ENCODE measurements at places on chromosomes 13 and 19. TPM values are rescaled to one million over a fixed set of nuclear protein-coding genes. Genes with fewer than 3 reads are reported as not detected.

EXOC3L2 gene
- 0.42 TPM for total RNA-seq

DNA sequence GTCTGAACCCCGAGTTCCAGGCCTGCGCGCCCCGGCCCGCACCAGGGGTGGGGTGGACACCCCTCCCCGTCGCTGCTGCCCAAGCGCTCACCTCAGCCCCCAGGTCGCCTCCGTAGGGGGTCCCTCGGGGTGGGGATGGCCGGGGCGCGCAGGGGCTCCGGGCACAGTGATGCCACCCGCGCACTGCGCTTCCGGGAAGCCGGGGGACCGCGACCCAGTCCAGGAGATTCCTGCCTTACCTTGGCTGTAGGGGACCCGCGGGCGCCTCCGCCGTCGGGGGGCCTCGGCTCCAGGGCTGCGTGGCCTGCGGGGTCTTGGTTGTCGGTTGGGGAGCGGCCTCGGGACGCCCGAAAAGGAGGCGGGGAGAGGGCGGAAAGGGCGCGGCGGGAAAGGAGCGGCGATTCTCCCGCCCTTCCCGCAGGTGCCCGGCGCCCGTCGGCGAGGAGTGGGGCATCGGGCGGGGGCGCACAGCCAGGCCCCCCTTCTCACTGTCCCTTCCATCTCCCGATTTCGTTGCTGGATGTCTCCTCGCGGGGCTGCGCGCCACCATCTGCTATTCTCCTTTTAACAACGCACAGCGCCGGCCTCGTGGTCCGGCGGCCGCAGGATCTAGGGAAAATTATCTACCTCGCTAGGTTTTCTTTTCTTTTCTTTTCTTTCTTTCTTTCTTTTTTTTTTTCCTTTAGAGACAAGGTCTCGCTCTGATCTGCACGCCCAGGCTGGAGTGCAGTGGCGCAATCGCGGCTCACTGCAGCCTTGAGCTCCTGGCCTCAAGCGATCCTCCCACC lies at the start of gene KEAP1:
TSS of gene KEAP1 (minus strand) at position 355 of the 788 bp plus-strand sequence. CDS start 3,323 bp downstream, outside the sequence.
- H3K36me3 ChIP-seq: peaks cover 12% of the 10 kb centered on the region
- peak within 1 kb of the TSS; percentile 87 for H3K4me3 ChIP-seq
- peak; percentile 60 for DNase-seq

ANKLE1 gene
- 1.6 TPM for total RNA-seq

GRCh38 chr13:47111499-47111898 lies 214.6 kb upstream of the HTR2A start:
- H3K27me3 ChIP-seq: no peaks in the 10 kb centered on the region
- no peaks in the 10 kb centered on the region for H3K4me1 ChIP-seq
- no peak for DNase-seq
- H3K27ac ChIP-seq: no peak overlapping the region
- no peaks in the 10 kb centered on the region for H3K36me3 ChIP-seq

DNA sequence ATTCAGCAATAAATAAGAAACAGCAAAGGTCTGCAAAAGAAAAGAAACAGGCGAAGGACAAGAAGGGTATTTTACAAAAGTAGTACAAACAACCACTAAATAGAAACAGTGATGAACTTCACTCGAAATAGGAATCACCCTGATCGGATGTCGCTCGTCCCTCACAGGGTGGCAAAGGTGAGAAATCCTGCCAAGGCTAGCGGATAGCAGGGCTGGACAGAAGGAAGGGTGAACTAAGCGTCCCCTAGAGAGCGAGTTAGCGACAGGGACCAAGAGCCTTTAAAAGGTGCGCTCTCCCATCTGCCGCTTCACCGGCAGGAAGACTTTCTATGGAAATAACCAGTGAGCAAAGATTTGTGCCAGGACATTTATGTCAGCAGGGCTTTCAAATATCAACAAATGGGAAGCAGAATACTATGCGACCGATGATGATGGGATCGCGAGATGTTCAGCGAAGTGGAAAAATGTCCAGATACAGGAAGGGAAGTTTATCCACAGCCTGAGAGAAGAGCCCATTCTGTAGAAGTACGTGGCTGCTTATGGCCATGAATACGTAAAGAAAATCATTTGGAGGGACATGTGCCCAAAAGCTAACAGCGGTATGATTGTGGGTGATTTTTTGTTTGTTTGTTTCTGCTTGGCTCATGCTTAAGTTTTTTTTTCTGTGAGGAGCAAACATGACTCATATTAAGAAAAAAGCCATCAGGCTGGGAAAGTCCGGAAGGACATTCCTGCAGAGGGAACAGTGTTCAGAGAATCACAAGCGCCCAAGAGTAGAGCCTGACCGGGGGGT lies 18.9 kb downstream of the ELAVL1 start:
- H3K27ac ChIP-seq: no peak overlapping the region
- no peak for DNase-seq
- H3K36me3 ChIP-seq: peaks cover 91% of the 10 kb centered on the region

- peaks cover 37% of the 10 kb centered on the region for H3K4me1 ChIP-seq
- H3K4me3 ChIP-seq: peak within 1 kb of the TSS; percentile 84
- H3K36me3 ChIP-seq: peaks cover 22% of the 10 kb centered on the region
- DNase-seq: peak; percentile 83
- H3K27me3 ChIP-seq: no peaks in the 10 kb centered on the region
- H3K27ac ChIP-seq: peak within 1 kb of the TSS; percentile 88
Measured at GRCh38 chr19:54364775-54365257, at the start of gene LAIR1. Gene LAIR1 (minus strand): TSS chr19:54364931. CDS start chr19:54364804, 127 bp downstream.

DNA sequence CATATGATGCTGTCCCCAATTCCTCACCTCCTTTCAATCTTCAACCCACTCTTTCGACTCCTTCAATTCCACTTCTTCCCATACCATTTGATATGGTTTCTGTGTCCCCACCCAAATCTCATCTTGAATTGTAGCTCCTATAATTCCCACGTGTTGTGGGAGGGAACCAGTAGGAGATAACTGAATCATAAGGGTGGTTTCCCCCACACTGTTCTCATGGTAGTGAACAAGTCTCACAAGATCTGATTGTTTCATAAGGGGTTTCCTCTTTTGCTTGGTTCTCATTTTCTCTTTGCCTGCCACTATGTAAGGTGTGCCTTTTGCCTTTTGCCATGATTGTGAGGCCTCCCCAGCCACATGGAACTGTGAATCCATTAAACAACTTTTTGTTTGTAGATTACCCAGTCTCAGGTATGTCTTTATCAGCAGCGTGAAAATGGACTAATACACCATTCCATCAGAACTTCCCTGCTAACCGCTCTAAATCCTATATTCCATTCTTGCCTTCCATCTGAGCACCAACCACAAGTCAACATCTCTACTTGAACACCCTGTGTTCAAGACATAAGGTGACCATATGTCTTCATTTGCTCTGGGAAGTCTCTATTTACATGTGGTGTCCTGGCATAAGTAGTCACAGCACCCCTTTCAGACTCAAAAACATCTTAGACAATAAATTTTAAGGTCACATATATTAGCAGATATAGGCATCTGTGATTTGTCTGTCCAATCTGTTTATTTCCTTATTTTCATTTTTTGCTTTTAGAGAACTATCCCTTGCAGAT lies 122.9 kb downstream of the TSHZ3 start:
- H3K27me3 ChIP-seq: no peaks in the 10 kb centered on the region
- no peaks in the 10 kb centered on the region for H3K36me3 ChIP-seq
- H3K4me1 ChIP-seq: no peaks in the 10 kb centered on the region
- no peak for DNase-seq

- no peak overlapping the region for H3K4me3 ChIP-seq
- no peaks in the 10 kb centered on the region for H3K4me1 ChIP-seq
- H3K27ac ChIP-seq: no peak overlapping the region
- no peaks in the 10 kb centered on the region for H3K27me3 ChIP-seq
- no peaks in the 10 kb centered on the region for H3K36me3 ChIP-seq
- peak; percentile 2 for DNase-seq
Measured at GRCh38 chr13:61880578-61881283, 465.1 kb upstream of the PCDH20 start.

DNA sequence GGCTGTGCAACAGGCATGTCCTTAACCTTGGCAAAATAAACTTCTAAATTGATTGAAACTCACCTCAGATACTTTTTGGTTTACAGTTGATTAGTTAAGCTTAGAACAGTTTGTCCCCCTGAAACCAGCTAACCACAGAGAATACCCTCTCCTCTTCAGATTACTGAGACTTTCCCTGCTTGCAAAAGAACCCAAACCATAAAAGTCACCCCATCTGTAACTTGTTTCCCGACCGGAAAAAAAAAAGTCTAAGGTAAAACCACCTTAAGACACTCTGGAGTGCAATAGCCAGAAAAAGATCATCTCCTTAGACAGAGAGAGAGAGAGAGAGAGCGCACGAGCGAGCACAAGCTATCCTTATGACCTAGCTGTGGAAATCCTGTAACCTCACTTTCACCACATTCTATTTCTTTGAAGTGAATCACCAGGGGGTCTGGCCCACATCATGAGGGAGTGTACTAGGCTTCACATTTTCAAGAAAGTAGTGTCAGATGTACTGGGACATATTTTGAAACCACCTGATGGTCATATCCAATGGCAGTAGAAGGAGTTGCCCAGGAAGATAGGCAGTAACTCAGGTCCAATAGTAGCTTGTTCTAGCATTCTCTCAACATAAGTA lies 11.1 kb upstream of the GTF2F2 start:
- H3K4me1 ChIP-seq: no peaks in the 10 kb centered on the region
- H3K36me3 ChIP-seq: no peaks in the 10 kb centered on the region
- no peak overlapping the region for H3K27ac ChIP-seq

GRCh38 chr13:52010890-52011631 lies at the start of gene ATP7B:
Gene ATP7B (minus strand): TSS chr13:52011450. CDS start chr13:52011337, 113 bp downstream.
- peak within 1 kb of the TSS; percentile 67 for H3K4me3 ChIP-seq
- peaks cover 41% of the 10 kb centered on the region for H3K27me3 ChIP-seq
- peaks cover 8% of the 10 kb centered on the region for H3K4me1 ChIP-seq
- peak within 1 kb of the TSS; percentile 78 for H3K27ac ChIP-seq
- H3K36me3 ChIP-seq: no peaks in the 10 kb centered on the region

CABP5 gene
- not detected for total RNA-seq

GRCh38 chr13:99432609-99433542 lies 68.4 kb upstream of the TM9SF2 start:
- no peak for DNase-seq
- peak overlapping the region; percentile 39 for H3K27ac ChIP-seq
- H3K4me1 ChIP-seq: peaks cover 25% of the 10 kb centered on the region
- H3K27me3 ChIP-seq: no peaks in the 10 kb centered on the region

C19orf73 gene
- 2.7 TPM for total RNA-seq

DNA sequence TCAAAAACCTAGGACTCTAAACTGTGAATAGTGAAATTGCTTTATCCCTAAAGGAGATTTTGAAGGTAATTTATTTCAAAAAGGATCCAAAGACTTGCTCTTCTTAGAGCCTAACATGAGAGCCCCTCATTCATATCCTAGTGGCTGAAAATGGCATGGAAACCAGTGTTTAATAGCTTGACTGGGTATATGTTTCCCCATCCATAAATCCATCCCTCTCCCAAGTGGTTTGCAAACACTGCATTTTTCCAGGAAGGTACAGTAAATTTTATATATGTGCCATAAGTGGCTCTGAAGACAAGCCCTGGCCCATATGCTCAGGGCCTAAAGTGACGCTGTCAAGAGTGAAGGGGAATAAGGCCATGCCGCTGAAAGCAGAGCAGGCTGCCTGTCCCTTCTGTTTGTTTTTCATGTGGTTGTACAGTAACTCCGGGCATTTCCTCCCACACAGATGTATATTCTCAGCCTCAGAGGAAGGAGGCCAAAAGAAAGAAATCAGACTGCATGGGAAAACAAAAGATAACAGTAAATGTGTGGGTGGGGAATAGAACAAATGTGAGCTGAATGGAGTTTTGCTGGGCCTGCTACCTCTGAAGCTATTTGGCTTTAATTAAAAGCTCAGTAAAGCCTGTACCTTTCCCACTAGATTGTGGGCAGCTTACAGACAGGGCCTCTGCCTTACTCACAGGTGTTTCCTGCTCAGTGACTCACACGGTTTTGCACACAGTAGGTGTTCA lies 181.9 kb downstream of the PCDH9 start:
- peak overlapping the region; percentile 79 for H3K27ac ChIP-seq
- H3K36me3 ChIP-seq: no peaks in the 10 kb centered on the region
- H3K27me3 ChIP-seq: no peaks in the 10 kb centered on the region
- DNase-seq: peak; percentile 41
- peaks cover 10% of the 10 kb centered on the region for H3K4me1 ChIP-seq

GRCh38 chr19:1131718-1132551 lies 28.1 kb downstream of the GPX4 start:
- H3K27me3 ChIP-seq: peaks cover 40% of the 10 kb centered on the region
- H3K36me3 ChIP-seq: peaks cover 15% of the 10 kb centered on the region
- peak; percentile 85 for DNase-seq
- H3K4me3 ChIP-seq: peak overlapping the region; percentile 44
- H3K27ac ChIP-seq: peak overlapping the region; percentile 59

GRCh38 chr13:91247768-91248167 lies 99.7 kb upstream of the MIR17HG start:
- H3K36me3 ChIP-seq: no peaks in the 10 kb centered on the region
- DNase-seq: no peak
- H3K4me3 ChIP-seq: no peak overlapping the region
- no peak overlapping the region for H3K27ac ChIP-seq
- H3K27me3 ChIP-seq: no peaks in the 10 kb centered on the region

ZNF208 gene
- 0.14 TPM for total RNA-seq

DNA sequence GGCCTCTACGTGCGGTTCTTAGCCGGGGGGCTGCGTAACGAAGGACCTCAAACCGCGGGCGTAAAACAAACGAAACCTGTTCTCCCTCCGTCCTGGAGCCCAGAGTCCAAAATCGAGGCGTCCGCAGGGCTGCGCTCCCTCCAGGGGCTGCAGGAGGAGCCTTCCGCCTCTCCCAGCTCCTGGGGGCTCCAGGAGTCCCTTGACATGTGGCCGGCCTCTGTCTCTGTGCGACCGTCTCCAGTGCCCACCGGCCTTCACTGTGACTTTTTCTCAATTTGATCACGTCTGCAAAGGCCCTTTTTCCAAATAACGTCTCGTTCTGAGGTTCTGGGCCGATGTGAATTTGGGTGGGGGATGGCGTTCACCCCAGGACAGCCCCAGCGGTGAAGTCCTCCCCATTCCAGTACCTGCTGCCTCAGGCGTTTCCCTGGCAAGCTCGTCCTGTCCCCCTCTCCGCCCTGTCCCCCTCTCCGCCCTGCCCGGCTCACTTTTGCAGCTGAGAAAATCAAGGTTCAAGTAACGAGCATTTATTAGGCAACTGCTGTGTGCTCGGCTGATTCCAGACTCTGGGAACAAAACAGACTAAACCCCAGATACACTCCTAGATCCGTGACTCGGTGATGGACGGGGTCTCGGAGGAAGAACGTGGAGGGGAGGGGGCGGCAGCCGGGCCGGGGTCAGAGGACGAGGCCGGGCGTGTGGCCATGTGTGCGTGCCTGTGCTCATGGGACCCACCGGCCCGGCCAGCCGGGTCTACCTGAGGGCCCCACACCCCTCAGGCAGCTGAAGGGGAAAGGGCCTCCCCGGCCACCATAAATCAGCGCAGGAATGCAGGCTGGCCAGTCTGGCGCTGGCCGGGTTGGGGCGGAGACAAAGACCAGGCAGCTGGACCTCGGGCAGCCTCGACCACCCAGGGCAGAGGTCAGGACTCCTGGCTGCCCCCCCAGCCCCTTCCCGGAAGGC lies 28.1 kb upstream of the WDR18 start:
- H3K4me3 ChIP-seq: no peak overlapping the region
- H3K27me3 ChIP-seq: no peaks in the 10 kb centered on the region
- no peak overlapping the region for H3K27ac ChIP-seq

KIR2DL4 gene
- not detected for total RNA-seq

DNA sequence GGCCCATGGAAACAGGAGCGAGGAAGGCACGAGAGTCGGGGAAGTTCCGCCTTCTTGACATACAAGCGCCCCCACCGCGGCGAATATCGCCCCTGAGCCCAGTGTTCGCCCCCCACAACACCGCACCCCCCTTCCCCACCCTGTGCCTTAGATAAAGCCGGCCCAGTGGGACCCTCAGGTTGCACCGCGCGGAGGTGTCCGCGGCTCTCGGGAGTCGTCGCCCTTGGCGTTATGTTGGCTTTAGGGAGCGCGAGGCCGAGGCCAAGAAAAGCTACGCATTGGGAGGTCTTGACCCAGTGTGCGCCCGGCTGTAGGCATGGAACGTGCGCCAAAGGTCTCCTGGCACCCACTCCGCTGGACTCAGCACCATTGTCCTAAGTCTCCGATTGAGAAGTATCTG lies 603 bp upstream of the ZNF132 start:
- H3K36me3 ChIP-seq: peaks cover 3% of the 10 kb centered on the region
- peaks cover 13% of the 10 kb centered on the region for H3K4me1 ChIP-seq
- H3K27me3 ChIP-seq: peaks cover 5% of the 10 kb centered on the region
- H3K27ac ChIP-seq: peak overlapping the region; percentile 59

All from thymus (tissue), 14 donors.